ENCODE measurements at places on chromosomes 1 and 21.

DNA sequence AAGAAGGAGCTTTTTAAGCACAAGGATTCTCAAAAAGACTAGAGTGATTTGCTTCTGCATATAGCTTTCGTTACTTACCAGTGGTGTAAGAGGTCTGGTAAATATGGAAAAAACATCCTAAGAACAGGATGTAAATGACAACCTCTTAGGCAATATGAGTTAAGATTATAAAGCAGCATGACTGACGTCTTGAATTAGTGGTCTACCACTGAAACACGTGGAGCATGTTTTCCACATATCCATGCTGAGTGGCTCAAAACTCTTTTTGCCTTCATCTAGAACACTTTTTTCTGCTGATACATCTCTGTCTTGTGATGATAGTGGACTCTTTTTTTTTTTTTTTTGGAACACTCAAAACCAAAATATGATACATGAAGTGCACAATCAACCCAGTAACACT is 44.6 kb downstream of the RCAN1 start:
- no peak for DNase-seq

GRCh38 chr1:205709640-205710039 is 29.3 kb upstream of the SLC45A3 start:
- DNase-seq: no peak

- no peak for DNase-seq
Measured at GRCh38 chr1:95701450-95702173, 467.6 kb downstream of the RWDD3 start.

DNA sequence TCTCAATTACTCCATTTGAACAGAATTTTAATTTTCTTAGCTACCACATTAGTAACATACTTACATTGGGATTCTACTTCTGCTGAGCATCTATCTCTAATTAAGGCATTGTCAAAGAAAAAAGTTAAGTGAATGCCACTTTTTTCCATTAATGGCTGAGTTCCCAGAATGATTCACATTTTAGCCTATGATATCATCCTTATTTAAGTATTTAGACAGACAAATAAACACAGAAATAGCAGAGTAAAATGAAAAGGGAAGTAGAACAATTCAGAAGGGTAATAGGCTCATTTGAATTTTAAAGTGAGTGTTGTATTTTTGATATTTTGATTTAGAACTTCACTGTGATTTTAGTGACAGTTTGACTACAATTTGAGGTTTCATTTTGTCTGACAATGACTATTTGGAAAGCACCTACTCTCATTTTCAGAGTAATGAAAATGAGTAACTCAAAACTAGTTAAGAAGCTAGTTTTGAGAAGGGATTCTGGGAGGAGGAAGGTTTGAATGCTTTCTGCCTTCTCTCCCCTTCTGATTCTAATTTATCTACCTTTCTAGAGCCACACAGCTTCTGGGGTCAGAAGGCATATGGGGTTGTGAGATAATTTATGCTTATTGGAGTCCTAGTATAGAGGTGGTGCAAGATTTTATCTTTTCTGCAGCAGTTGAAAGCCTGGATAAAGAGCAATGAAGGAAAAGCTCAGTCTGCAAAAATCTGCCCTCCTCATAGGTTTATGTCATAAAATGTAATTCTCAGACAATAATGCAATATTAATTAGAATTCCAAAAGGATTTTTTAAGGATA is 15.5 kb downstream of the LYPLAL1 start:
- no peak for DNase-seq

DNA sequence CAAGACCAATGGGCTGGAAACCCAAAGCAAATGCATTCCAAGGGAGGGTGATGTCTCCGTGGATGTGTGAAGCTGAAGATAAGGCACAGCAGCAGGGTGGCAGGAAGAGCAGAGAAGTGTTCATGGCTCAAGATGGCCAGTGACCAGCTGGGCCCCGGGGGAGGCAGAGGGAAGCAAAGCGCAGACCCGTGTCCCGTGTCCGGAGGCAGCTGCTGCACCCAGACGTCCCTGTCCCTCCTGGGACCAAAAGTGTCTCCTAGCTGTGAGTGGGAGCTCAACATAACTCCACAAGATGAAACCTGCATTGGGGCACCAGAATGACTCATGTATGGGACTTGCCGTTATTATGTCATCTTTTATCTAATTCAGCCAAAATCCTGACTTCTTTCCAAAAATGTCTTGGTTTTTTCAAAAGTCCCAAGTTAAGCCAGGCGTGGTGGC is 118.2 kb downstream of the RIPK4 start:
- DNase-seq: no peak

- DNase-seq: no peak
Measured at GRCh38 chr1:21823206-21823979, 11.3 kb downstream of the LDLRAD2 start.

GRCh38 chr21:42440187-42440792 is 36.6 kb downstream of the UBASH3A start:
- peak; percentile 42 for DNase-seq

DNA sequence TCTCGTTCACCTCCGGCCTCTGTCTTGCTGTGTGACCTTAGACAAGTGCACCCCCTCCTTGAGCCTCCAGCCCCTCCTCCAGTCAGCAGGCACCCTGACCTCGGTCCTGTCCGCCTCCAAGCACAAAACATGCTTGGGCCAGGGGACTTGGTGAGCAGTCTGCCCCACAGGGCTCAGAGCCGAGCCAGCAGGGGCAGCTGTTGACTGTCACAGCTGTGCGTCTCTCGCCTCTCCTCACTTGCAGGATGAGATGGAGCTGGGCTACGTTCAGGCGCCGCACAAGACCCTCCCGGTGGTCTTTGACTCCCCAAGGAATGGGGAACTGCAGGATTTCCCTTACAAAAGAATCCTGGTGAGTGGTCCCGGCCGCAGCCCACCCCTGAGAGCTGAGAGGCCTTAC is 24.2 kb downstream of the PADI3 start:
- no peak for DNase-seq

- no peak for DNase-seq
Measured at GRCh38 chr1:168867941-168868634, 139.1 kb upstream of the DPT start.
